ENCODE measurements at places on chromosomes 16 and 17.

DNA sequence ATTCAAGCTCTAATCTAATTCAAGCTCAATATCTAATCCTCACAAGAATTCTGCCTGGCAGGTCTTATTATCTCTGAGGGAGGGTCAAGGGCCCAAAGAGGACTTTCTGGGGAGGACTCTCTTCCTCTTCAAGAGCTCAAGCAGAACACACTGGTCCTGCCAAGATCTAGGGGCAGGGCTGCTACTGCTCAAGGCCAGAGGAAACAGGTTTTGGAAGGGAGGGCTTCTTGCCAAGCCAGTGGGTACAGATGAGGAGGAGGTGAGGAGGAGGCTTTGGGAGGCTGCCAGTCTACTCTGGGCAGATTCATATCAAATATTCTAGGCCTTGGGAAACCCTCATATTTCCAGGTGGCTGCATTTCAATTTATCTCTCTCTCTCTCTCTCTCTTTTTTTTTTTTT is 51.8 kb upstream of the IL34 start:
- no peak for DNase-seq

GRCh38 chr16:79077346-79077745 is 523.2 kb downstream of the MAF start:
- no peak for DNase-seq

DNA sequence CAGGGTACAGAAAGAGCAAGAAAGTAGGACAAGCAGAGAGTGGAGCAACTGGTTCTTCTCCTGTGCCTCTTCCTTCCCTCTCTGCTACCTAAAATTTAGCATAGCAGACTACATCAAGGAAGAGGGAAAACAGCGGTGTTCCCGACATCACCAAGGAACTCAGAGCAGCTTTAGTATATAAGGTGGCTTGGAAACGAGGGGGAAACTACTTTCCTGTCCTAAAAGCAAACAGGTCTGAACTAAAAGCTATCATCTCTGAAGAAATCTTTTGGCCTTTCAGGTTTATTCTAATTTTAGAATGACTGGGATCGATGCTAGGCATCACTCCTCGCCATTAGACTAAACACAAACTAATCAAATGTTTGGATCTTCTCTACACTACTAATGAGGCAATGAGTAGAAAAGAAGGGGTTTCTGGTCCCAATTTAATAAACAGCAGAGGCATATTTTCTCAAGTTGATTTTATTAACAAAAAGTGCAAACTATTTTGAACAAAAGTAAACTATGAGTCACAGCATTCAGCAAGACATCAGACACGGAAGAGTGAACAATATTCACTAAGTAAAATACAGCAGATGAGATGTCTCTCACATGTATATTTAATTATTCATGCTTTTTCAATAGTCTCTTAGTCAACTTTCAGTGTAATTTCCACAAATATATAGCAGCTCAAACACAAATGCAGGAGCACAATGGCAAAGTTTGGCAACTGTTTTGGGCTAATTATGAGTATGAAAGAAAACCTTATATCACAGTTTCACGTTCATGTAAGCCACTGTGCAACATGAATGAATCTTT is 108.7 kb downstream of the TRIM37 start:
- DNase-seq = no peak

- DNase-seq = no peak
These were observed 16.2 kb upstream of the FOXF1 start for GRCh38 chr16:86494039-86494564.

DNA sequence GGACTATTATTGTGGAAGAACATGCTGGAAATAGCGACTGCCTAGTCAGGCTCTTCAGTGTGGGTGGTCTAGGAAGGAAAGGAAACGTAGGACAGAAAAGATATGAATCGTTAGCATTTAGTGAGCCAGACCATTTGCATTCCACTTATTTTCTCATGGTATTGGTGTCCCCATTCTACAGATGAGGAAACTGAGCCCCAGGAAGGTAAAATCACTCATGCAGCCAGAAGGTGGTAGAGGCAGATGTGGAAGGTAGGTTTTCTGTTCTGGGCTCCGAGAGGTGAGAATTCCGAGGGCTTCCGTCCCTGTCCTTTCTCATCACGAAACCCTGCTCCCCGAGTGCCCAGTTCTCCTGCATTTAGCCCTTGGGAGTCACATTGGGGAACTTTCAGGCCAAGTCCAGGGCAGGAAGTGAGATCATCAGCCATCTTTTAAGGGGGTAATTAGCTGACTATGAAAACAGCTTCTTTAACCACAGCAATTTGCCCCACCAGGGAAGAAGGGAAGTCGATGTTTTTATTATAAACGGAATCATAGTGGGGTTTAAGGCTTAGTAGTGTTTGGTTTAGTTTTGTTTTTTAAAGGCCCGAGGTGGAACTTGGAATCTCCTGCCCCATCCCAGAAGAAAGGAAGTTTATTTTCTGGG is 110.7 kb upstream of the IRX3 start:
- no peak for DNase-seq

Measured in NCI-H524 (cell line).